ENCODE measurements at places on chromosomes 11 and 22. TPM values are rescaled to one million over a fixed set of nuclear protein-coding genes. Genes with fewer than 3 reads are reported as not detected.

The XBP1 gene
- total RNA-seq, result 226 TPM

The CREB3L1 gene
- 43.4 TPM for total RNA-seq

The UPB1 gene
- total RNA-seq, result not detected

- H3K27ac ChIP-seq, result peak overlapping the region; percentile 68
- peaks cover 2% of the 10 kb centered on the region for H3K4me1 ChIP-seq
- peaks cover 65% of the 10 kb centered on the region for H3K27me3 ChIP-seq
- no peaks in the 10 kb centered on the region for H3K36me3 ChIP-seq
Observed at GRCh38 chr11:64643256-64643881, 52.3 kb downstream of the SLC22A12 start.

- no peaks in the 10 kb centered on the region for H3K36me3 ChIP-seq
- no peak overlapping the region for H3K27ac ChIP-seq
- no peaks in the 10 kb centered on the region for H3K27me3 ChIP-seq
- no peaks in the 10 kb centered on the region for H3K4me1 ChIP-seq
Observed at GRCh38 chr11:2794968-2795322, 90.6 kb downstream of the CDKN1C start.

DNA sequence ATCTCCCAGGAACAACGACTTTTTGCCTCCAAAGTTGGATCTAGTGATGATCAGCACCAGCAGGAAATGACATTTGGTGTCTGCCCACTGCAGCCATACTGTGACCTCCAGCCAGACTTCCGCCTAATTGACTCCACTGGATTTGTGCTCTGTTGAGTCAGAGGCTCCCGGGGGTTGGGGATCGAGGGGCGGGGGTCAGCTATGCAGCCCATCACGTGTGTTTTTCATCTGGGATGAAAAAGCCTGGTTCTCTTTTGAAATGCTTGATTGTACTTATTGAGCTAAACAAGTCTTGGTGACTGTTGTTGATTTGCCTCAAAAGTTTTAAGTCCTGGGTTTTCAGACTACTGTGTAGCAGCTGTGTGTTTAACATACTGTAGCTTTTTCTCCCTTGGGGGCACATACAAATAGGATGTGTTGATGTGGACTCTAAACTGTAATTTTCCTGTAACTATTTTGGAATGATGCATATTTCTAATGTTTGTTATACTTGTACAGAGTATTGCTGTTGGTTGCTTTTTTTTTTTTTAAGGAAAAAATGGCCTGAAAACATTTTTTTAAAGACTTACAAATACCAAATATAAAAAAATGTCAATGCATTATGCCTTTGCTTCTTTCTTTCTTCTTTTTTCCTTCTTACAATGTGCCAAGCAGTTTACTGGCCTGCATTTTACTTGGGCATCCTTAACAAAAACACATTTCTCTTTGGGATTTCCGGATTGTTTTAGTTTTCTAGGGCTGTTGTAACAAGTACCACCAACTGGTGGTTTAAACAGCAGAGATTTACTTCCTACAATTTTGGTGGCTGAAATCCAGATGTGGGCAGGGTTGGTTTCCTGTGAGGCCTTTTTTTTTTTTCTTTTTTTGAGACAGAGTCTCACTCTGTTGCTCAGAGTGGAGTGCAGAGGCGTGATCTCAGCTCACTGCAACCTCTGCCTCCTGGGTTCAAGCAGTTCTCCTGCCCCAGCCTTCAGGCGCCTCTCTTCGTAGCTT, 46.1 kb upstream of the OR4B1 start:
- H3K4me1 ChIP-seq, result no peaks in the 10 kb centered on the region
- H3K27me3 ChIP-seq, result no peaks in the 10 kb centered on the region
- no peak for DNase-seq
- peak overlapping the region; percentile 14 for H3K27ac ChIP-seq
- no peak overlapping the region for H3K4me3 ChIP-seq

GRCh38 chr11:22828373-22828772, 1.2 kb downstream of the SVIP start:
- H3K4me3 ChIP-seq, result no peak overlapping the region
- no peak overlapping the region for H3K27ac ChIP-seq
- H3K36me3 ChIP-seq, result peaks cover 13% of the 10 kb centered on the region
- DNase-seq, result no peak
- H3K27me3 ChIP-seq, result no peaks in the 10 kb centered on the region

DNA sequence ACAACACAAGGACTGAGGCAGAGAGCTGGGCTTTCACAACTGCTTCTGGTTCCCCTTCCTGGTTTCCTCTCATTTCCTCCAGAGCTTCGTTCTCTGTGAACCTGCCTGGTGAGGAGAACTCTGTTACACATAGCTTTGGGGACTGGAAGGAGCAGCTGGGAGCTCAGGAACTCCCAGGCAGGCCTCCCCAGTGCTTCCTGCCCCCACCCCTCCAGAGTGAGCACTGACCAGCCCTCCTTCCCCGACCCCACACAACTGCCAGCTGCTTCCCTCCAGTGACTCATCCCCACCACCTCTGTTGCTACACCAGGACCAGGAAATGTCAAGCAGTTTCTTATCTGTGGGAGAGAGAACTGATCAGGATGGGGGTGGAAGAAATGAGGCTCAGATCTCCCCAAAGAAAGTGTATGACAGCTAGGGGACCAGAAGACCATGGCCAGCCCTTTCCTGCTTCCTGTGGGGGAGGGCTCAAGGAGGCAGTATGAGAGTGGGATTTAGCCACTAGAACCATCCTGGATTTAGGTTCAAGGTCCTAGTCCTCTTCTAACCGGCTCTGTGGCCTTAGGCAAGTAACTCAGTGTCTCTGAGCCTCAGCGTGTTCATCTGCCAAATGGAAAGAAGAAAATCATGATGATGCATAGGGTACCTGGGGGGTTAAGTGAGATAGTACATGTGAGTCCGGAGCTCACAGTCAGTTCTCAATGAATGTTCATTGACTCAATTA, 4.5 kb upstream of the TP53I11 start:
- DNase-seq, result peak; percentile 66
- peak overlapping the region; percentile 63 for H3K27ac ChIP-seq
- H3K27me3 ChIP-seq, result no peaks in the 10 kb centered on the region
- no peak overlapping the region for H3K4me3 ChIP-seq

- no peak within 1 kb of the TSS for H3K27ac ChIP-seq
- peaks cover 40% of the 10 kb centered on the region for H3K4me1 ChIP-seq
- peaks cover 57% of the 10 kb centered on the region for H3K27me3 ChIP-seq
- peak; percentile 43 for DNase-seq
- peak within 1 kb of the TSS; percentile 52 for H3K4me3 ChIP-seq
- H3K36me3 ChIP-seq, result peaks cover under 1% of the 10 kb centered on the region
Observed at GRCh38 chr11:46391578-46392420, at the start of gene CHRM4. TSS of gene CHRM4 (minus strand) at chr11:46391776. CDS start at chr11:46386557, 5,219 bp downstream.

- peaks cover 31% of the 10 kb centered on the region for H3K27me3 ChIP-seq
- DNase-seq, result no peak
- H3K4me3 ChIP-seq, result no peak overlapping the region
- H3K4me1 ChIP-seq, result no peaks in the 10 kb centered on the region
- no peaks in the 10 kb centered on the region for H3K36me3 ChIP-seq
Observed at GRCh38 chr11:124814739-124815138, 14.5 kb upstream of the MSANTD2 start.
